Fibroblast of the aortic adventitia (primary cell): ENCODE measurements at places on chromosomes 3 and 15.

- no peak for DNase-seq
These were observed 24.1 kb upstream of the BNIP2 start for GRCh38 chr15:59713177-59713576.

- DNase-seq = peak; percentile 22
These were observed 33.4 kb downstream of the SPINK8 start for GRCh38 chr3:48299746-48300712.

DNA sequence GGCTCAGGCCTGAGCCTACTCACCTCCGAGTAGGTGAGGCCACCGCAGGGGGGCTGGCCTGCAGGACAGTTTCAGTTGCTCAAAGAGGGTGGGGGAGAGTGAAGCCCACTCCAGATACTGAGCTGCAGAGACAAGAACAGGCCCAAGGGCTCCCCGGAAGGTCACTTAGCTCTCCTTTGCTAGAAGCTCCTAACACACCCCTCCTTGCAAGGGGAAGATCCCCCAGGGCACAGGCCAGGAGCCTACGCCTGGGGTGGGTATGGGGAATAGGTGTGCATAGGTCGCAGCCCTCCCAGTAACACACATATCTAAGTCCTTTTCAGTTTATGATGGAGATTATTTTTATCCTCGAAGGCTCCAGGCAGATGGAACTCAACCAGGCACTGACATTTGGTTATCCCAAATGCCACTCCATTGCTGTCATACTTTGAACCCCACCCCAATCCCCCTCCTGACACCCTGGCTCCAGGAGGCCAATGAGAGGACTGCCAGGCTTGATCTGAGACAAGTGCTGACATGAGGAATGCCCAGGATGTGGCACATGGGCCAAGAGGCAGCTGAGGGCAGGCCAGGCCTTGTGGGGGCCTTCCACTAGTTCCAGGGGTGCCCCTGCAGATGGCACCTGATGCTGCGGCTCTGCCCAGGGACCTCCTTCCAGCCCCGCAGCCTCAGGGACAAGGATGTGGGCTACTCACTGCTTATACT, 1.1 kb upstream of the MUSTN1 start:
- no peak for DNase-seq

- DNase-seq = peak; percentile 98
These were observed 47.0 kb downstream of the PSMD6 start for GRCh38 chr3:63976161-63976871.

DNA sequence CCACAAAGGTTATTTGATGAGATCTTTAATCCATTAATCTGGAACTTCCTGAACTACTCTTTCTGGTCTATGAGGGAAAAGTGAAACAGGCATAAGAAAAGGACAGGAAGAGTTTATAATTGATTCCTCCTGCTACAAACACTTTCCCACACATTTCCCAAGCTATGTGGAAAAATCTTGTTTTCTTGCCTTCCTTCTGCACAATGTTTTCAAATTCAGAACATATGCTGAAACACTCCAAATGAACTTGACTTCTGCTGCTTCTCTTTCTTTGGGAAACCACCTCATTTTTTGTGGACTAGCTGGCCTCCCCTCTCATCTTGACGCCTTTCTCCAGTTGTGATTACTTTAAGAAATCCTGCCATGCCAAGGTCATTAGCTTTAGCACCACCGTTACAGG, 100.7 kb upstream of the PTPRG start:
- no peak for DNase-seq

- DNase-seq = no peak
These were observed 143.5 kb downstream of the NUP210 start for GRCh38 chr3:13276438-13277195.

DNA sequence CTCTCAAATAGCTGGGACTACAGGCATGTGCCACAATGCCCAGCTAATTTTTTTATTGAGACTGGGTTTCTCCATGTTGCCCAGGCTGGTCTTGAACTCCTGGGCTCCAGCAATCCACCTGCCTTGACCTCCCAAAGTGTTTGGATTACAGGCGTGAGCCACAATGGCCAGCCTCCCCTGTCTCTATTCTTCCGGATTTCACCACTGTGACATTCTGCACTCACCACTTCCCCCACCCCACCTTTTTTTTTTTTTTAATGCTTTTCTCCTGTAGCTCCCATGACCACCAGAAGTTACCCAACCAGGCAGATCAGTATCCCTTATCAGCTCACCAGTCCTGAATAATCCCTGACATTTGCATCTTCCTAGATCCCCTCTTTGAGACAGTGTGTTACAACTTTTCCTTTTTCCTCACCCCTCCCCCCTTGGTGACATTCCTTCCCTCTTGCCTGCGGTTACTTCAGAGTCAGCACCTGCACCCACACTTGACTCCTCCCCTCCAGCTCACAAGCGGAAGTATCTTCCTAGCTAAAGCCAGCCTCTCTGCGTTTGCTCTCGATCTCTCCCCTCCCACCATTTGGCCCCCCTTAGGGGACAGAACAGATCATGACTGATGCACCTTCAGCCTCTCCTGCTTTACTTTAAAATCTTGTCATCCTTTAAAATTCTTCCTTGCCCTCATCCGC, 13.5 kb upstream of the ZNF592 start:
- no peak for DNase-seq

DNA sequence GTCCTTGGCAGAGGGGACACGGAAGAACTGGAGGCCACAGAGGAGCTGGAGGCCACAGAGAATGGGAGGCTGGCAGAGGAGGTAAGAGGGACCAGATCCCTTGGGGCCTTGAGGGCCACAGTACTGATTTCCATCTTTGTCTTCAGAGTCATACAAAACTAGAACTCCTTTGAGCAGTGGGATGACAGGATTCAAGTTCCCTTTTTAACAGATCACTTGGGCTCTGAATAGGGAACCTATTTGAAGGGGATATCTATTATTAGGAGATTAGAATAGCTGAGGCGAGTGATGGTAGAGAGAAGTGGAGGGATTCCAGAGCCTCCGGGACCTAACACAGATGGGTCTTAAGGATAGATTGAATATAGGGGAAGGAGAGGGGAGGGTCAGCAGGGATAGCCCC, 55.7 kb downstream of the OXNAD1 start:
- DNase-seq = no peak

DNA sequence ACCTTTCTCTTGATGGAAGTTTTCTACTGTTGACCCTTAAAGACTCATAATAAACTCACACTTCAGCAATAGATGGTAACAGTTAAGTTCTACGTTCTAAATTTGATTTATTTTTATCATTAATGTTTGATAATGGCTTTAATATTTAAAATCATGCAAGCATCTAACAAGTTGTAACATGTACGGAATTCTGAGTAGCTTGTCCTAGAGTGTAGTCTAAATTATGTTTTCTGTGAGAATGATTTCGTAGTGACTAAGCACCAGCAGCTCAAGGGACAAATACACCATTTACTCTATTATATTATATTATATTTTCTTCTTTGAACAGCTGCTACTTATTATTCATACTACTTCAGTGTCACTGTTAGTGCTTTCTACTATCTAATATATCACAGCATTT, 345.6 kb downstream of the NLGN1 start:
- DNase-seq = peak; percentile 25

- DNase-seq = peak; percentile 99
These were observed 34.4 kb downstream of the B3GNT5 start for GRCh38 chr3:183287301-183287971.

DNA sequence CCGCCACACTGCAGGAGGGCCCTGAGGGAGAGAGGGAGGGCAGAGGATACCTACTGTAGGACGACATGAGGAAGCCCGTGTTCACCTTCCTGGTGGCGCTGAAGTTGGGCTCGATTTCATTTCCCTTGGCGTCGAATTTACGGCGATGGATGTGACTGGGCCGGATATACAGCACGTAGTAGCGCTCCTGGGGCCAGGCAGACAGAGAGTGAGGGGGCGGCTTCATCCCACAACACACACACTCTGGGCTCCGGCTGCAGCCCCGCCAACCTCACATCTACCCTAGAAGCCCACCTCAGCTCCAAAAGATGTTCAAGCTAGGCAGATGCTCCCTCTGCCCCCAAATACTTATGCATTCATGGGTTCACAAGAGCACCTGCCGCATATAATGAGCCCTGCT, 4.5 kb downstream of the ARPIN start:
- DNase-seq = no peak

- DNase-seq = peak; percentile 77
These were observed 251.1 kb downstream of the ULK4 start for GRCh38 chr3:41710646-41711388.

GRCh38 chr3:49610666-49611280, 56.5 kb downstream of the BSN start:
- DNase-seq = no peak

- DNase-seq = no peak
These were observed 78.3 kb downstream of the WNT7A start for GRCh38 chr3:13801361-13802204.

DNA sequence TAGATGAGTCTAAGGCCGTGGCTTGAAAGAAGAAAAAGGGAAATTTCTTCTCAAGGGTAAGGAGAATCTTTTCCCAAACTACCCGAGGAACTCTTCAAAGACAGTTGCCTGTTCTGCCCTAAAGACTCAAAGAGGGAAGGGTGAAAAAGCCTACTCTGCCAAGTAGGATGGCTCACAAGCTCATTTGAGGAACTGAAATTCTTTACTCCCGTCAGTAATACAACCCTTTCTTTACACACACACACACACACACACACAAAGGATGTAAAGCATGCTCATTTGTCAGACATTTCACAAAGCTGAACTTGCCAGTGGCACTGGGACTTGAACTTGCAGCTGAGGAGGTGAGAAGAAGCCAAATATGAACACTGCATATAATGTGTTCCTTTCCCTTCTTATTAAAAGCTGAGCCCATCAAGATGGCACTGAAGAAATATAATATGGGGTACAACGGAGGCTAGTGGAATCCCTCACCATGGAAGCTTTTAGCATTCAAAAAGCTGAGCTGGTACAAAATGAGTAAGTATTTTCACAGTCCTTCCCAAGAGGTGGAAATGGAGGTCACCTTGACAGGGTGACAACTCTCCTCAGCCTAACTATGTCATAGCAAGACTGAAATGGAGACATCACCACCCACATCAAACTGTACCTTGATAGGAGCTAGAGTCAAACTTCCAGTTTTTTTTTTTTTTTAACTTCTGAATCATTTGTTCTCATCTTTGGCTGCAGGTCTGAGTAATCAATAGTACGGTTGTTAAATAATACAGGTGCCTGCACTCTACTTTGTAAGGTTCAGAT, 57.6 kb downstream of the TAFA4 start:
- DNase-seq = no peak

DNA sequence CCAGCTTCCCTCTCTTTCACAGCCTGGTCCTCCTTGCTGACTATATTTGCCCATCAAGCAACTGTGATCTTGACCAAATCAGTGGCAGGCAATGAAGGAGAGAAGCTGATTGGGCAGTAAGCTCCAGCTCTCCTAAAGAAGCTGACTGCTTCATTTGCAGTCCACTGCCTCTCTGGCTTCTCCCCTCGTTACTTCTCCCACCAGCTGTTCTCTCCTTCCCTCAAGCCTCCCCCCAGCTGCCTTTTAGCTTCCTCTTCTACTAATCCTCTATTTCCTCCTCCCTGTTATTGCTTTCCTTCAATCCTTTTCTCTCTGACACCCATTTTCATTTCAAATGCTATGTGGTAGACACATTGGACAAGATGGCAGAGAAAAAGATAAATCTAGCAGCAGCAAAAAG, 474.7 kb upstream of the UBE2E2 start:
- DNase-seq = no peak

DNA sequence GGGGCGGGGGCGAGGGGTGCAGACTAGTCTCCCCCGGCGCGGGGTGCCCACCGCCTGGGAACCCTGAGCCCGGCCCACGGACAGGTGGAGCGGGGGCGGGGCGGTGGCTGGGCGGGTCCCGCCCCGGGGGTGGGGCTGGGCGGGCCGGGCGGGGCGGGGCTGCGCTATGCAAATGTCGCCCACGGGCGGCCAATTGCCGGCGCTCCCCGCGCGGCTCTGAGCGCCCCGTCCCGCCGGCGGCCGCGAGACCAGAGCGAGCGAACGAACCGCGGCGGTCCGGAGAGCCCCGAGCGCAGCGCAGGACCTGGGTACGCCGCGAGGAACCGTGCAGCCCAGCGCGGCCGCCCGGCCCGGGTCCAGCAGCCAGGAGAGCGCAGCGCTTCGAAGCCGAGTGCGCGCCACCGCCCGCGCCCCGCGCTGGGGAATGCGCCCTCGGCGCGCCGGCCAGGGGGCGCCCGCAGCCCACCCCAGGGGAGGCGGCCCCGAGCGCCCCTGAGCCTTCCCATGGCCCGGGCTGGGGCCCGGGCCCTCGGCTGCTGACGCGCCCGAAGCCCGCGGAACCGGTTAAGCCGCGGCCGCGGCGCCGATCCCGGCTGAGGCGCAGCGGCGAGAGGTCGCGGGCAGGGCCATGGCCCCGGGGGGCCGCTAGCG, at the start of gene SEMA3F:
Gene SEMA3F (plus strand): TSS at position 485 of the 651 bp plus-strand sequence. CDS start 4,299 bp downstream, outside the sequence.
- peak; percentile 51 for DNase-seq

GRCh38 chr3:193884652-193885051, 251.3 kb upstream of the HES1 start:
- DNase-seq = no peak

GRCh38 chr3:18282507-18282906, 142.6 kb downstream of the SATB1 start:
- DNase-seq = no peak

GRCh38 chr15:78098131-78098755, 5.9 kb downstream of the SH2D7 start:
- DNase-seq = no peak

GRCh38 chr3:37320276-37320675, 145.9 kb upstream of the LRRFIP2 start:
- DNase-seq = no peak

DNA sequence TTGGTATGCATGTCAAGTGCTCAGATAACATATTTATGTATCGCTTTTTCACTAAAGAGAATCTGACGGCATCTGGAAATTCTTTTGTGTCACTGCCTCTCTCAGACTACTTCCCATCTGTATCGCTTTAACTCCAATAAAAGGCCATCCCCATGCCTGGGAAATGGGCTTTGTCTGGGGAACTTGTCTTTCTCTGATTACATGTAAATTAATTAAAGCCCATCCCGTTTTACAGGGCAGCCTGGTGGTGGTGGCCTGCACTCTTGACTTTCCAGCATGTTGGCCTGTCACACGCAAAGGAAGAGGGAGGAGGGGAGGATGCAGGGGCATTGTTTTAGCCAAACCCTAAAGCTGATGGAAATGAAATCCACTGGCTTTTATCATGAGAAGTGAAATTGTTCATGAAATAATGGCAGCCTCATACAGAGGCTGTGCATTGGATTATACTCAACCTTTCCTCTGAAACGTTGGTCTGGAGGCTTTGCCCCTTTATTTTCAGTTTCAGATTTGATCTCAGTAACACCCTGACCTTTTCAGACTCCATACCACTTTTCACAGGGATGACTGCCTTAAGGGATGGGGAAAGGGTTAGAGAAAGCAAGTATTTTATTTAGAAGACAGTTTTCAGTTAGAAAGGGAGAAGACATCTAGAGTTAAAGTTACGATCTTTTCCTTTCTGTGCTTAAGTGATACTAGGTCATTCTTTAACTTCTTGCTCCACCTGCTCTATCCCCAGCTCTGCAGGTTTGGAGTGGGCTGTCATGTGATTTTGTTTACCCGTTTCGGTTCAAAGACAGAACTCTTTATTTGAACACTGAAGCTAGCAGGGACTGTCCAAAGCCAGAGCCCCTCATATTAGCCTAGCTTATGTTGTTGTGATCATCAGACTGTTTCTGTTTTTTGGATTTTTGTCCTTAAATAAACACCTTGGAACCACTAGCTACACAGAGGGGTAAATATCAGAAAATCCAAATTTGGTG, 94.6 kb upstream of the CTDSPL start:
- DNase-seq = no peak
